Effector memory CD8-positive, alpha-beta T cell (primary cell): ENCODE measurements at places on chromosomes 12 and 14.

DNA sequence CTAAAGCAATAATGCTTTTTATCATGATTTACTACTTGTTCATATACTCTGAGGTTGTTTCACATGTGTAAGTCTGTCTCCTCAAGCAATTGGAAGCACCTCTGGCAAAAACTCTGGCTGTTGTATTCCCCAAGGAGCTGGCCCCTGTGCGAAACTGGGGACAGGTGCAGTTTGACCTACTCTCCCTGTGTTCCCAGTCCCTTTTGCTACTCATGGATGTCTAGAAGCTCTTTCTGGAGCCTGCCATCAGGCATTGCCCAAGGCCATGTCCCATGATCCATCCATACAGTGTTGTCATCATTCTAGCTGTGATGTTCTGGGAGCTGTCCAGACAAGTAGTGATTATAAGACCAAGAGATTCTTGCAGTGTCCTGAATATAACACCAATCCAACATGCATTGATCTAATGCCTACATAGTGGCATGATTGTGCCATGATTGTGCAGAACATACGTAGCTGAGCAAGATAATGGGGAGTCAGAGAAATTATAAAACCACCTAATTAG, 14.9 kb downstream of the AKAP6 start:
- DNase-seq = no peak

DNA sequence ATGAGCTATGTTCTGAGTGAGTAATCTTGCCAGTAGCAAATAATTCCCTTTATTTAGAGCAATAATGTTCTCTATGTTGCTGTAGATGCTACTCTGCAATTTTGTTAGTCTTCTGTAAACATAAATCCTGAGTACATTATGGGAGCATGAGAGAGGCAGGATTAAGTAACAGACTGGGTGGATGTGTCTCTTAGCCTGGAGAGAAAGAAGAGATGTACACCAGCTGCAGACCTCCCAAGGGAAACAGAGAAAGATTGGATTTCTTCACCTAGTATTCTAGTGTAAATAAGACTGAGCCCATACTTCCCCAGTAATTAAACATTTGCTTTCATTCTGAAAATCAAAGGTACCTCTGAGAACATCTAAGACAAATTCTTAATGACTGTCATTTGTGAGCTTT, 564.0 kb downstream of the TRHDE start:
- DNase-seq = no peak

GRCh38 chr14:78162202-78162601, 8.0 kb upstream of the NRXN3 start:
- no peak for DNase-seq

GRCh38 chr14:102090713-102091112, 3.9 kb upstream of the HSP90AA1 start:
- DNase-seq = no peak

DNA sequence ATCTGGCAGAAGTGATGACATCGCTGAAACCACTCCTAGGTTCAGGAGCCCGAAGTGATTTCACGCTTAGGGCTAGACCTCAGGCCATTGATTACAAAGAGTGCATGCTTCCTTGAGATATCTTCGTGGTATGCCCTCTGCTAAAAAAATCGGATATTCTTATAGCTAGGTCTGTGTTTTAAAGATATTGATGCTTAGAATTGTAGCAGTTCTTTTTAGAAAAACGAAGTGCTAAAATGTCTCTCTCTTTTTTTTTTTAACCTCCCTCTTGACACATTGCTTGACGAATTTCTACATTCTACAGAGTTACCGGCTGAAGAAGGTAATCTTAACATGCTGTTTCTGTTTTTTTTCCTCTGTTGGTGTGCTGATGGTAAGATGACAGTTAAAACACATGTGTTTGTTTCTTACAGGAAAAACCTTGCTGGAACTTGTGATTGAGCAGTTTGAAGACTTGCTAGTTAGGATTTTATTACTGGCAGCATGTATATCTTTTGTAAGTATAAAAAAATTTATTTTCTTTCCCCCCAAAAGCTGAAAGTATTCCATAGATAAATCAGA, 1.3 kb downstream of the ATP2A2 start:
- no peak for DNase-seq

DNA sequence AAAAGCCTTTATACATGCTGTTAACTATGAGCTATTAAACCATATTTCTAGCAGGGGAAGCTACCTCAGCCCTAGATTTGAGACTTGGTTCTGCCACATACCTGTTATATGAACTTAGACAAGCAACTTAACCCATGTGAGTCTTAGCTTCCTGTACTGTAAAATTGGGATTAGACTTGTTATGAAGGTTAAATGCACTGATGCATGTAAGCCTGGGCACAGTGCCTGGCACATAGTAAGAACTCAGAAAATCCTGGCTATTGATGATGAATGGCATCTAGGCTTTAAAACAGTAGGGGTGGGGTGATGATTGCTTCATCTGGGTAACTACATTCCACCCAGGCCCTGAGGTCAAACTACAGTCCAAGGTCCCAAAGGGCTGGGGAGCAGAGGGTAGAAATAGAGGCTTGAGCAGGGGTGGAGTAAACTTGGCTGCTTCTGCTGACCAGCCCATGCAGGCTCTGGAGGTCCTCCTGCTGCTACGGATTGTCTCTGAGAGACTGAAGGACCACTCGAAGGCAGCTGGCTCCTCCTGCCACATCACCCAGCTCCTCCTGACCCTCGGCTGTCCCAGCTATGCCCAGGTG, 11.3 kb downstream of the ESPL1 start:
- DNase-seq = no peak

DNA sequence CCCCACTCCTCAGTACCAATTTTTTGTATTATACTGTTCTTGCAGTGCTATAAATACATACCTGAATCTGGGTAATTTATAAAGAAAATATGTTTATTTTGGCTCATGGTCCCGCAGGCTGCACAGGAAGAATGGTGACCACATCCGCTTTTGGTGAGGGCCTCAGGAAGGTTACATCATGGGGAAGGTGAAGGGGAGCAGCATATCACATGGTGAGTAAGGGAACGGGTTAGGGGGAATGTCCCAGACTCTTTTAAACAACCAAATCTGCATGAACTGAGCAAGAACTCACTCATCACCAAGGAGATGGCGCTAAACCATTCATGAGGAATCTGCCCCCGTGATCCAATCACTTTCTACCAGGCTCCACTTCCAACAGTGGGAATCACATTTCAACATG, 40.0 kb downstream of the OSBPL8 start:
- no peak for DNase-seq

DNA sequence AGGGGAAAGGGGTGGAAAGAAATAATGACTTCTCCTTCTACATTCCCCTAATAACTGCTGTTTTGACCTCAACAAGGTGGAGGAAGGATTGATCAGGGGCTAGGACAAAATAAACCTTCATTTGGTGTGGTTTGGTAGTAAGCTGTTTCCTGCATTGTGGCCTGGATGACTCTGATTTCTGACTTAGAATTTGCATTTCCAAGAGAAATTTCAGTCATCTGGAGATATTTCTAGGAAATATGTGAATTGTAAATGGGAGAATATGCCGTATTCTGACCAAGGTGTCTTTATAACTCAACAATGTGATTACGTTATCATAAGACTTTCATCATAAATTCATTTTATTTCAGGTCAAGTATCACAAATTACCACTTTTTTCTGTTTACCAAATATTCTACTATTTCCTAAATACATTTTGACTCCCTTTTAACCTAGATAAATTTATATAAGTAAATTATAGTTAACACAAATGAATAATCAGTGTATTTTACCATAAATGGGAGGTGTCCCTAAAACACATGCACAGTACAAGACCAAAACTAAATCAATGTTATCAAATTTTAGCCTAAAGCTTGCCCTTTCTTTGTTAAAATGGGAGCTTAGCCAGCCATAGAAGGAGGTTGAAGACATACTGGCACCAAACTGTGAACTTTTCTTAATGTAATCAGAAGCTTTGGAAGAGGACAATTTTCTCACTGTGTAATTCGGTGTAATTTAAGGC, 828.8 kb downstream of the TMTC2 start:
- DNase-seq = no peak

DNA sequence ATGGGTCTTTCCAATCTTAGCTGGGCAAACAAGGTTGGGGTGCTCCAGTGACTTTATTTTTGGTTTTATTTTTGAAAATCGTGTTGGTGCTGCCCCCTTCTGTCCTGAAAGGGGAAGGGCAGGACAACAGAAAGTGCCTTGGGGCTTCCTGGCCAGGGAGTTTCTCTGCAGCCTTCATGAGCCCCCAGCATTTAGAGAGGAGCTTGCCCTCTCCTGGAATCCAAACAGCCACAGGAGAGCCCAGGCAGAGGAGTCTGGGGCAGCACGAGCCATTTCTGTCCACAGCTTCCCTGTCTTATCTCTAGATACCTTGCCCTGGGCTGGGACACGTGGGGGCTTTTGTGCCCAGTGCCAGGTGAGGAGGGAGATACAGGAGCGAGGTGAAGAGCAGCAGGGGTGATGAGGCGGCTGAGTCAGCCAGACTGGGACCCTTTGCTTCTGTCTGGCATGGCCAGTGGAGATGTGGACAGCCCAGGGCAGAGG, 4.4 kb upstream of the C1RL start:
- DNase-seq = peak; percentile 56

GRCh38 chr12:71589478-71589881, 74.2 kb downstream of the ZFC3H1 start:
- DNase-seq = no peak

DNA sequence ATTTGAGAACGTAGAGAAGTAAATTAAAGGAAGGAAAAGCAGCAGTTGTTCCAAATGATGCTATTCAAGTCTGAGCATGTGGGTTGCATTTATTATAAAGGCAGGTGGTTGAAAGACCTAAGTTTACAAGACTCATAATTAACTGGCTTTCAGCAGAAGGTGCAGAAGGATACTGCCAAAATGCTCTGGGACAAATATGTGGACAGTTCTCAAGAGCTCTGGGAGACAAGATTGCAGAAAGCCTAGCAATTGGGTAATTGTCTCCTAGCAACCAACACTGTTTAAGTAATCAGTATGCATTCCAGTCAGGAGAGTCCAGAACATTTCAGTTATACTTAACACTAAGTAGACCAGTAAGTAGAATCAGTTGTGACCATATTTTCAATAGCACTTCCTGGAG, 131.5 kb downstream of the GPR135 start:
- no peak for DNase-seq

DNA sequence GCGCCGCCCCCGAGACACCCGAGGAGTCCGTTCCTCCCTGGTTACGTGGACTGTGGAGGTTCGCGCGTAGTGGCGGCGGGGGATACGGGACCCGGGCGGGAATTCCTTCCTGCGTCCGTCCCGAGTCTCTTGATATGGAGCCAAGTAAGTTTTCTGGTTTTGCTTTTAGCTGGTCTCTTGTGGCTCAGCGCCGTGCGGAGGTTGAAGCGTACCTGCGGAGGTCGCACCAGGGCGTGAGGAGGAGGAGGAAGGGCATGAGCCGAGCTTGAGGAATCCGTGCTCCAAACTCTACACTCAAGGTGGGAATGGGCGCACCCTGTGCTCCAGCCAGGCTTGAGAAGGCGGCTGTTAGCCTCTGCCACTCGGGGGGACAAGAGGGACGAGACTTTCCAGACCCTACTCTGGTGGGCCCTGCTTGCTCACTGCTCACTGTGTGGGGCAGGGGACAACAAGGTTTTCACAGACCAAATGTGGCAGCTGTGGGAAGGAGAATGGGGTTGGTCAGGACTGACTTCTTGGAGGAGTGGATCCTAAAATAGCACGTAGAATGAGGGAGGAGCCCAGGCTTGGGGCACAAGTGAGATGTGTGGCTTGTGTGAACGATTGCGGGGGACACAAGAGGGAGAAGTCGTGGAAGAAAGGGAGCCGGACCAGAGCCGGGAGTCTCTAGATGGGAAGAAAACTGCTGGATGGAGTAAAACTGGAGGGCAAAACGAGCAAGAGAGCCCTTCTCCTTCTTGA, 577 bp downstream of the ATG101 start:
- DNase-seq = no peak

GRCh38 chr14:95304342-95304741, 15.4 kb downstream of the CLMN start:
- DNase-seq = no peak

DNA sequence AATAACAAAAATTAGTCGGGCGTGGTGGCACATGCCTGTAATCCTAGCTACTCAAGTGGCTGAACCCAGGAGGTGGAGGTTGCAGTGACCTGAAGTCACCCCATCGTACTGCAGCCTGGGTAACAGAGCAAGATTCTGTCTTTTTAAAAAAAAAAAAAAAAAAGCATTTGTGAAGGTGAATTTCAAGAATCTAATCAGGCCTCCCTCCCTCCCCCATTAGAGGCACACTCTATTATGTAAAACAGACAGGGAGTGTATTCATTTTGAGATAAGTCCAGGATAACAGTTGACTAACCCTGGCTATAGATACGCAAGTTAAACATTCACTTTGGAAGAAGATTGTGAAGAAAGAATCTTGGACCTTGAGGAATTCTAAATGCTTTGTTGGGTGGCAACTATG, 2.9 kb downstream of the RESF1 start:
- no peak for DNase-seq

GRCh38 chr14:61147831-61148549, 133.1 kb downstream of the TMEM30B start:
- DNase-seq = no peak
